AG04449 (cell line): ENCODE measurements at places on chromosomes 1 and 21.

DNA sequence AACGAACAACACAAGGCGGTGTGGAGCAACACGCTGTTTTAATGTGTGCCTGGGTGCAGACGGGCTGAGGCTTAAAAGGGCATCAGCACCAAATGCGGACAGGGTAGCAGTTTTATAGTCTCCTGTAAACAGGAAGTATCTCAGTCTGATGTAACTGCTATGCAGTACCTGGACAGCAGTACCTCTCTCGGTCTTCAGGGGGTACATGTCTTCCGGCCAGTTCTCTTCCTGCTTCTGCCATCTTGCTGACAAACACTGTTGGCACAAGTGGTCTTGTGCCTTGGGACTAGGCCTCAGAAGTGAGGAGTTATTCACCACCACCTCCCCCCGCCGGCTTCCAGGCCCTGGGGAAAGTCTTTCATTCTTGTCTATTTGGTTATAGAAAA lies 49.7 kb upstream of the APOBEC4 start:
- no peak for DNase-seq

DNA sequence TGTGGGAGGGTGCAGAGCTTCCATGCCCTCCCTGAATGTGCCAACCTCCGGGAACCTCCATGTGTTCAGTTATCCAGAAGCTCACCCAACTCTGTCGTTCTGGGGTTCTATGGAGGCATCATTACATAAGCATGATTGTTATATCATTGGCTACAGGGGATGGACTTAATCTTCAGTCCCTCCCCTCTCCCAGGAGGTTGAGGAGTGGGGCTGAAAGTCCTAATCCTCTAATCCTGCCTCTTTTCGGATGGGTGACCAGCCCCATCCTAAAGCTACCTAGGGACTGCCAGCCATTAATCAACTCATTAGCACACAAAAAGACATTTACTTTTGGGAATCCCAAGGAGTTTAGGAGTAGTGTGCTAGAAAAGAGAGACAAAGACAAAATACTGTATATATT lies 32.0 kb upstream of the PSEN2 start:
- no peak for DNase-seq

- no peak for DNase-seq
Observed at GRCh38 chr1:116533429-116533820, 37.4 kb downstream of the CD58 start.

DNA sequence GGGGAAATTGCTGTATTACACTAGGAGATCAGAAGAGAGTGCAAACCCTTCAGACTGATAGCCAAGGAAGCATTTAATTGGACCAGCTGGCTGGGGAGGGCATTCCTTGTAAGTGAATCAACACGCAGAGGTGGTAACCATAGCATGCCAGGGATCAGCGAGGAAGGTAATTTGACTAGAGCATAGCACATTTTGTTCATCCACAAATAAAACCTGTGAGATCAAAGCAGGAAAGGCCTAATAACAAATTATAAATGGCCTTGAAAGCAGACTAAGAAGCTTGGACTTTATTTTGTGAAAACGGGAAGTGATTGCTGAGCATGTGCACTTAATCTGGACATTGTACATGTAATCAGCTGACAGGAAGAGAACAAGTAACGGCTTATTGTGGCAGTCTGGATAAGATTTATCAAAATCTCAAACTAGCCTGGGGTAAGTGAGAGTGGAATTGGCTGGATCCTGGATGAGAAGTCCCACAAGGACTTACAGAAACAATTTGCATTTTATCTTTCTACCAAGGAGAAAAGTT lies 11.7 kb upstream of the CD55 start:
- DNase-seq, result peak; percentile 57
